Esophagus squamous epithelium (tissue), 5 donors: ENCODE measurements at places on chromosomes 16 and 17.

- no peak for DNase-seq
These were observed 21.1 kb downstream of the NGFR start for GRCh38 chr17:49516180-49516579.

DNA sequence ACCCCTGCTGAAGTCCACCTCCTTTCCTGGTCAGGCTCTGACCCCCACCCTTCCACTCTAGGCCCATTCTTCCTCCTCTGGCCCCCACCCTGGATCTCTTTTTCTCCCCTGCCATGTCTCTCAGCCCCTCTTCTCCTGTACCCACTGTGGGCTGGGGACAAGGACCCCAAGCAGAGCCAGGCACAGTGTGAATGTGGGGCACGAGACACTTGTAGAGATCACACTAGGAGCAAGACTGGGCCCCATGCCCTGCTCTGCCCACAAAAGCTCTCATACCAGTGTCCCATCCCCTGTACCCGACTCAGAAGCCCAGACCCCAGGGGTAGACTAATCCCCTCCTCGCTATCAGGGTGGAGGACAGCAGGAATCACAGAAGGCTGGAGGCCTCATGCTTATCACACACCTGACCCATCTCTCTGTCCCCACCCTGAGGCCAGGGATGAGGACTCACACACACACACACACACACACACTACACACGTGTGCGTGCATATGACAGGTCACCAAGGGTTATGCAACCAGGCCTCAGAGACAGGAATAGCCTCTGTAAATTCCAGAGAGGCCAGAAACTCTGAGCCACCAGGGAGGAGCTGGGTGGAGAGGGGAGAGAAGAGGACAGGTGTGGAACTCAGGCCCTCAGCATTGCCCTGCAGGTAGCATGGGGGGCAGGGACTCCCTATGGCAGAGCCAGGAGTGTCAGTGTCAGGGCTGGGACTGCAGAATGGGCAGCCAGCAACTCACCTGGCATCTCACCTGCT, 21.1 kb downstream of the ARHGAP27 start:
- no peak for DNase-seq

DNA sequence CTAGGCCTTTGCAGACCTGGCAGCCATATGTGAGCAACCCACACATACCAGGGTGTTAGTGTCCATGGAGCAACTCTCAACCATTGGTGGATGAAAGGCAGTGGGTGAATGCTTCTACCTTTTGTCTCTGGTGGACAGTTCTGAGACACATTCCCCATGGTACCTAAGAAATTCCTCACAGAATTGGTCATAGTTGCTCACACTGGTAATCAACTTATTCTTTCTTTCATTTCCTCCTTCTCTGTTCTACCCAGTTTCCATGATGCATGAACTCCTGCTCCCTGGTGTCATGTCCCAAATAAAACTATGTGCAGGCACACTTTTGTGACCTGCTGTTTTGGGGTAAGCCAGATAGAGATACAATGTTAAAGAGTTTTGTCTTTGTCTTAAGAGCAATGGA, 33.2 kb upstream of the MPHOSPH6 start:
- DNase-seq: no peak

GRCh38 chr17:9456330-9456729, 119.3 kb downstream of the STX8 start:
- DNase-seq: no peak

- DNase-seq: no peak
These were observed 19.3 kb upstream of the KRT19 start for GRCh38 chr17:41547378-41547841.

DNA sequence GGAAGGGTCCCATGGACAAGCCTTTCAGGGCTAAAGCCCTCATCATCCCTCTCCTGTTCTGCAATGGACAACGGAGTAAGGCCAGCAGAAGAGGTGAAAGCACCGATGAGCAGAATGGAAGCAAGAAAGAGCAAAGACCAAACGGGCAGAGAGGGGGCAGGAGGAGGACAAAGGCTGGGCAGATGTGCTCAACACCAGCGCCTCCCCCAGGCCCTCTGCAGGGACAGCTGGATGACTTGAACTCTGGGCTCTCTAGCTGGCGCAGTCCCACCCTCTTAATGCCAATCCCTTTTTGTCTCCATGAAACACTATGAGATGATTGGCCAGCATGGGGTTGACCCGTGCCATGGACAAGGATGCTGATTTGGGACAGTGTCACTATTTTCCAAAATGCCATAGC, 22.0 kb downstream of the ACLY start:
- no peak for DNase-seq

DNA sequence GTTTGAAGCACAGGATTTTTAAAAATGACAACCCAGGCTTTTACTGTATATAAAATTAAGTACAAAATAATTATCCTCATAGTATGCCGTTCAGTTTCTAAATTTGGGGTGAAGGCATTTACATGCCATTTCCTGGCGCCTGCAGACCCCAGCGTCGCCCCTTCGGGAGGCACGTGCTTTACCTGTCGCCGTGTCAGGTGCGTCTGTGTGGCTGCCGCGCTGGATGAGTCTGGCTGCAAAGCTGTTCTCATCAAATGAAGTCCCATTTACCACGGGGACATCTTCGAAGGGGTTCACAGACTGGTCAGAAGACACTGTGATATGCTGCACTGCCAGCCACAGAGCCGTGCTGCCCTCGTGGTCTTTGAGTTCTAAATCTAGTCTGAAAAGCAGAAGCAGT, 51.8 kb downstream of the CYB5D2 start:
- DNase-seq: no peak

GRCh38 chr17:55735731-55736405, 13.2 kb upstream of the TMEM100 start:
- no peak for DNase-seq

DNA sequence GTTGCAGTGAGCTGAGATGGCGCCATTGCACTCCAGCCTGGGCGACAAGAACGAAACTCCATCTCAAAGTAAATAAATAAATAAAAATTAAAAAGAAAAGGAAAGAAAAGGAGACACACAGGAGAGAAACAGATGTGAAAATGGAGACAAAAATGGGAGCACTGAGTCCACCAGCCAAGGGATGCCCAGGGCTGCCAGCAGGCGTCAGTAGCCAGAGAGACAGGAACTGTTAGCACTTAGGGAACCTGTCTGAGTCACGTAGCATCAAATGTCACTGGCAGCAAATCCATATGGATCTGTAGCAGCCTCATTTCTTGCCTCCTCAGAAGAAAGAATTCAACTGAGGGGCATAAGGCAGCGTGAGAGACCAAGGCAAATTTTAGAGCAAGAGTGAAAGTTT, 79.7 kb downstream of the CYLD start:
- DNase-seq: no peak

GRCh38 chr17:77594416-77595209, 363.9 kb upstream of the TNRC6C start:
- DNase-seq: no peak

- DNase-seq: no peak
These were observed 70.9 kb downstream of the SEC14L1 start for GRCh38 chr17:77211681-77212080.

DNA sequence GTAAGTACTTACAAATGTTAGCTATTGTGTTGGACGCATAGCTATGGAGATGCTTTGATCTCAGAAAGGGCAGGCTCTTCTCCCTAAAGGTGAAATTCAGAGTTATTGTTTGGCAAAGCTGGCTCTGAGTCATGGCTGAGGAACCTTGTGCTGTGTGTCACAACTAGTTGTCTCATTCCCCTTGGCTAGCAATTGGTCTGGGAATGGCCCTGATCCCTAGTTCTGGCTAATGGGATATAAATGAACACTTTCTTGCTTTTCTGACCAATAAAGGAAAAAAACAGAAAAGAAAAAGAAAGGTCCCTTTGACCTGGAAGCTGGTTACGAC, 210.6 kb downstream of the MAP2K4 start:
- no peak for DNase-seq

DNA sequence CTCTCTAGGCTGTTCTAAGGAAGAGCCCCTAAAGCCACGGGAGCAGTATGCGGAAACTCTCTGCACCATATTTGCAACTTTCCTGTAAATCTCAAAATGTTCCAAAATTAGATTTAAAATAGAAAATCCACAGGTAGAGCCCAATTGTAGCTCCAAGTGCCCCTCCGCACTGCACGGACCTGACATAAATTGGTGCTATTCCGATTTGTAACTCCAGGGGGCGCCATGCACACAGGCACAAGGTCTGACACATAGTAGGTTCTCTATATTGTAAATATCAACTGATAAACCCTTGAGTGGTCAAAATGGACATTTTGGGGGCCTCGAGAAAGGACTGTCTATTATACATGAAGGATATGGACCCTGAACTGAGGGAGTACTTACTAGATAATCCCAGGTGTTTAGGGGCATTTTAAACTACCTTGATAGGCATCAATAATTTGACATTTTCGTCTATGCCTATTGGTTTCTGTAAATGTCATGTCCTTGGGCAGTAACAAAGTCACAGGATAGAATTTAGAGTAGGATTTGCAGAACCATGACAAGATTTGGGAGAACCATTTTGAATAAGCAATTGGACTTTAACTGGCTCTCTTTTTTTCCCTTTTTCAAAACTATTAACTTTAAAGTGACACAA, 36.6 kb upstream of the TMEM132E start:
- DNase-seq: no peak

DNA sequence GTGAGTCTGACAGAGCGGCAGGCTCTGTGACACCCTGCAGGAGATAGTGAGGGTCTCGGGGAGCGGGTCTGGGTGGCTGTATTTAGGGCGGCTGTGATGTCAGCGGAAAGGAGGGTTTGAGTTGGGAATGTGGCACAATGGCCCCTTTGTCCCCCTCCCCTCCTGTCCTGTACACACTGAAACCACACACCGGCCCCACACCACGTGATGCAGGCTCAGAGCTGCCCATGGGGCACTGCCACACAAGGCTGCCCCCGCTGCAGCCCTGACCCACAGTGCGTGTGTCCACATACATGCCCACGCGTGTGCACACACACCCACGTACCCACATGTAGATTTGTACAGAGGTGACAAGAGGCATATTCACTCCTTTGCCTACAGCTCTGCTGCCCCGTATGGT, 15.3 kb downstream of the SGCA start:
- DNase-seq: no peak
